A549 treated with Mapracorat at 1 μM for 4 hours (cell line): ENCODE measurements at places on chromosomes 4 and X. TPM values are rescaled to one million over a fixed set of nuclear protein-coding genes. Genes with fewer than 3 reads are reported as not detected.

RASL11B gene
- total RNA-seq = 0.13 to 0.30 TPM (median 0.16 TPM) in 3 of 5 replicates, not detected in the others

SHROOM2 gene
- 0.73 to 0.89 TPM (median 0.88 TPM) in 5 replicates for total RNA-seq

C4orf36 gene
- 0.76 to 1.3 TPM (median 0.92 TPM) in 5 replicates for total RNA-seq

CXorf51B gene
- not detected in 5 replicates for total RNA-seq

CFAP299 gene
- not detected in 5 replicates for total RNA-seq

TRAM1L1 gene
- 0.45 to 0.70 TPM (median 0.48 TPM) in 5 replicates for total RNA-seq

BMPR1B gene
- 4.8 to 7.3 TPM (median 7.1 TPM) in 5 replicates for total RNA-seq

NHS gene
- total RNA-seq = 2.1 to 3.1 TPM (median 2.3 TPM) in 5 replicates

DCAF4L1 gene
- total RNA-seq = 0.12 to 0.19 TPM (median 0.15 TPM) in 5 replicates

OPN1MW2 gene
- total RNA-seq = not detected in 5 replicates

CDX4 gene
- total RNA-seq = not detected in 5 replicates

WFS1 gene
- 10.0 to 14.2 TPM (median 13.5 TPM) in 5 replicates for total RNA-seq

TCEAL7 gene
- total RNA-seq = not detected in 5 replicates

ALPK1 gene
- 1.6 to 3.3 TPM (median 1.9 TPM) in 5 replicates for total RNA-seq

GAGE12F gene
- total RNA-seq = not detected in 5 replicates

RBMXL3 gene
- not detected in 5 replicates for total RNA-seq

RAB41 gene
- not detected in 5 replicates for total RNA-seq

FAT4 gene
- total RNA-seq = 1.7 to 2.7 TPM (median 2.0 TPM) in 5 replicates

BMX gene
- not detected in 5 replicates for total RNA-seq

PLXNB3 gene
- total RNA-seq = 2.1 to 4.7 TPM (median 3.3 TPM) in 5 replicates

CXCL13 gene
- not detected in 5 replicates for total RNA-seq

UPF3B gene
- 17.3 to 23.5 TPM (median 18.9 TPM) in 5 replicates for total RNA-seq

CABS1 gene
- total RNA-seq = not detected in 5 replicates

F8A3 gene
- total RNA-seq = 0.55 to 1.4 TPM (median 1.0 TPM) in 5 replicates

MAGED1 gene
- 65.5 to 89.5 TPM (median 78.0 TPM) in 5 replicates for total RNA-seq

HSD17B13 gene
- not detected in 5 replicates for total RNA-seq

MXD4 gene
- total RNA-seq = 15.4 to 22.0 TPM (median 20.9 TPM) in 5 replicates

PAGE2B gene
- total RNA-seq = not detected in 5 replicates

PPP2R2C gene
- total RNA-seq = 25.5 to 36.4 TPM (median 35.9 TPM) in 5 replicates

ETDA gene
- not detected in 5 replicates for total RNA-seq

TMEM150C gene
- 0.53 to 1.4 TPM (median 1.0 TPM) in 5 replicates for total RNA-seq

ENOPH1 gene
- total RNA-seq = 27.7 to 31.2 TPM (median 29.8 TPM) in 5 replicates

DUX4 gene
- not detected in 5 replicates for total RNA-seq

RAB33A gene
- total RNA-seq = 0.13 to 0.32 TPM (median 0.27 TPM) in 5 replicates

HSFX1 gene
- total RNA-seq = 0.09 to 0.53 TPM (median 0.24 TPM) in 5 replicates

CFI gene
- 0.46 to 0.97 TPM (median 0.69 TPM) in 5 replicates for total RNA-seq

IL3RA gene
- 0.17 to 0.45 TPM (median 0.27 TPM) in 5 replicates for total RNA-seq

ARHGAP36 gene
- not detected in 5 replicates for total RNA-seq

C4orf50 gene
- total RNA-seq = not detected in 5 replicates

ASB11 gene
- total RNA-seq = not detected in 5 replicates

SCD5 gene
- total RNA-seq = 6.1 to 7.6 TPM (median 6.8 TPM) in 5 replicates

FREM3 gene
- not detected in 5 replicates for total RNA-seq

MFAP3L gene
- total RNA-seq = 3.2 to 4.8 TPM (median 4.5 TPM) in 5 replicates

DCLK2 gene
- 8.8 to 10.4 TPM (median 9.7 TPM) in 5 replicates for total RNA-seq

TMEM144 gene
- total RNA-seq = 2.4 to 3.5 TPM (median 3.1 TPM) in 5 replicates

CLDN22 gene
- not detected in 5 replicates for total RNA-seq

EXOC1L gene
- total RNA-seq = not detected in 5 replicates

TBC1D8B gene
- total RNA-seq = 0.81 to 1.3 TPM (median 0.95 TPM) in 5 replicates

RASGEF1B gene
- not detected in 5 replicates for total RNA-seq

NUP62CL gene
- 13.7 to 16.8 TPM (median 15.9 TPM) in 5 replicates for total RNA-seq

RHOXF2B gene
- total RNA-seq = not detected in 5 replicates

CD40LG gene
- not detected in 5 replicates for total RNA-seq

TEX13A gene
- not detected in 5 replicates for total RNA-seq

PPID gene
- 32.8 to 34.2 TPM (median 33.2 TPM) in 5 replicates for total RNA-seq

GPR34 gene
- 0.11 TPM in 1 of 5 replicates, not detected in the others for total RNA-seq

LRIT3 gene
- total RNA-seq = 0.05 to 0.06 TPM in 2 of 5 replicates, not detected in the others

ZMAT1 gene
- total RNA-seq = 0.02 TPM in 1 of 5 replicates, not detected in the others

TEX13C gene
- total RNA-seq = not detected in 5 replicates

HMGN5 gene
- total RNA-seq = 1.6 to 3.8 TPM (median 2.4 TPM) in 5 replicates
